Stimulated activated CD8-positive, alpha-beta memory T cell treated with anti-CD3 and anti-CD28 coated beads, Interleukin-4, amount 100 ng/mL, for 4 hours (primary cell): ENCODE measurements at places on chromosomes 4 and X.

DNA sequence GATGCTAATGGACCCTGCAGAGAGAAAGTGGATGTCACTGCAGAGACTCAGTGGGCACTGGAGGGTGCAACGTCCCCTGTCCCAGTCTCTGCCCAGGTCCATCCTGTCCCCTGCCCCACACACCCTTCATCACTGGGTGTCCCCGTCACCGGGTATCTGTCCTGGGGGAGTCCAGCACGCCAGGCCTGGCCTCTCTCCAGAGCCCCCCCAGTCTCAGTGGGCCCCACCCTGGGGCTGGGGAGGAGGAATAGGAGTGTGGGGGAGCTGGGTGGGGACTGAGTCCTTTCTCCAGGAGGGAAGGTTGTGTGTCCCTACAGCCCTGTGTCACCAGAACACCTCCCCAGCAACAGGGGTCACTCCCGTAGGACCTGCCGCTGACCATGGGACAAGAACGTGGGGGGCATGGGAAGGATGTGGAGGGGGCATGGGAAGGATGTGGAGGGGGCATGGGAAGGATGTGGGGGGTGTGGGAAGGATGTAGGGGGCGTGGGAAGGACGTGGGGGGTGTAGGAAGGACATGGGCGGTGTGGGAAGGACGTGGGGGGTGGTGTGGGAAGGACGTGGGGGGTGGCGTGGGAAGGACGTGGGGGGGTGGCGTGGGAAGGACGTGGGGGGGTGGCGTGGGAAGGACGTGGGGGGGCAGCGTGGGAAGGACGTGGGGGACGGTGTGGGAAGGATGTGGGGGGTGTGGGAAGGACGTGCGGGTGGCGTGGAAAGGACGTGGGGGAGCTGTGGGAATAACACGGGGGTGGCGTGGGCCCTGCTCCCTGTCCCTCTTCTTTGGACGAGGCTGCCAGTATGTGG is 21.0 kb upstream of the SPON2 start:
- DNase-seq, result no peak

DNA sequence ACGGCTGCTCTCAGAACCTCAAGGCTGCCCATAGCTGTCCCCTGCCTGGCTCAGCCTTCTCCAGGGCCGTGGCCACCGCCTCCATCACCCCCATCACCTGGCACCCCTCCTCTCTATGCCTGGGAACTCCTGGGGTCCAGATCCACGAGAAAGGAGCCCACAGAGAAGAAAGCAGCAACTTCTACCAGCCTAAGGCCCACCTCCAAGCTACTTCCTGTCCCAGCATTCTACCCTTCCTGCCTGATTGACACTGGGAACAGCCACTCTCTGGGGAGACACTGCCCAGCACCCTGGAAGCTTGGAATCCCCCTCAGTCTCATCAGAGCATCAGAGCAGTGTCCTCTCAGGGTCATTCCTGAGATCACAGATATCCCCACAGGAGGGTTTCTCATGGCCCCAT is 36.9 kb upstream of the PROM1 start:
- no peak for DNase-seq

DNA sequence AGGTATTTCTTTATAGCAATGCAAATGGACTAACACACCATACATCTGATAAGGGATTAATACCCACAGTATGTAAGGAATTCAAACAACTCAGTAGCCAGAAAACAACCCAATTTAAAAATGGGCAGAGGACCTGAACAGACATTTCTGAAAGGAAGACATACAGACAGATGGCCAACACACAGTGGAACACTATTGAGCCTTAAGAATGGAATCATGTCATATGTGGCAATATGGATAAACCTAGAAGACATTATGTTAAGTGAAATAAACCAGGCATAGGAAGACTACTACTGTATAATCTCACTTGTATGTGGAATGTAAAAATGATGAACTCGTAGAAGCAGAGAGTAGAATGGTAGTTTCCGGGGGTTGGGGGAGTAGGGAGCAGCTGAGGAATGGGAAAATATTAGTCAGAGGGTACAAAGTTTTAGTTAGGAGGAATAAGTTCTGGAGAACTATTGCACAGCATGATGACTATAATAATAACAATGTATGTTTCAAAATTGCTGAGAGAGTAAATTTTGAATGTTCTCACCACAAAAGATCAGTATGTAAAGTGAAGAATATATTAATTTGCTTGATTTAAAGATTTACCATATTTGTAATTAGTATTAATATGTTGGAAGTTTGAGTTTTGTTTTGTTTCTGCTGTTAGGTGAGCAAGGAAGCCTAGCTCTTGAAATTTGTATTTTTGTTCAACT is 25.2 kb downstream of the WDR44 start:
- no peak for DNase-seq

- DNase-seq, result no peak
These were observed 29.1 kb downstream of the TBC1D14 start for GRCh38 chr4:6938647-6939271.

- DNase-seq, result no peak
These were observed 33.6 kb upstream of the ARX start for GRCh38 chrX:25049357-25049756.

GRCh38 chr4:51851937-51852290 is 9.0 kb downstream of the DCUN1D4 start:
- DNase-seq, result no peak
